ENCODE measurements at places on chromosomes 3 and 15.

DNA sequence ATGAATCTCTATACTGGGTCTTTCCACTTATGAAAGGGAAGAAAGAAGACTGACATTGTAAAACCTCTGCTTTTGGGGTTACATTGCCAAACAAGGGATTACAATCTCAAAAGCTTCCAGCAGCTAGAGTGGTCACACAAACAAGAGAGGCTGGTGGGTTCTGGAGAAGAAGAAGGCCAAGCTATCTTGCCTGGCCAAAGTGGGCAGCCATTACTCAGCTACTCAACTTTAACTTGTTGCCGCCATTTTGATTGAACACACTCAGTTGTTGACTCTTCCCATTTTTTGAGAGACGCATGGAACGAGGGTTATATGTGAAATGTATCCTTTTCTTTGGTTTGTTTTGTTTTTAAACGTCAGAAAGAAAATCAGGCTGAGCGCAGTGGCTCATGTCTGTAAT lies 50.9 kb downstream of the BHLHE40 start:
- no peak for DNase-seq

DNA sequence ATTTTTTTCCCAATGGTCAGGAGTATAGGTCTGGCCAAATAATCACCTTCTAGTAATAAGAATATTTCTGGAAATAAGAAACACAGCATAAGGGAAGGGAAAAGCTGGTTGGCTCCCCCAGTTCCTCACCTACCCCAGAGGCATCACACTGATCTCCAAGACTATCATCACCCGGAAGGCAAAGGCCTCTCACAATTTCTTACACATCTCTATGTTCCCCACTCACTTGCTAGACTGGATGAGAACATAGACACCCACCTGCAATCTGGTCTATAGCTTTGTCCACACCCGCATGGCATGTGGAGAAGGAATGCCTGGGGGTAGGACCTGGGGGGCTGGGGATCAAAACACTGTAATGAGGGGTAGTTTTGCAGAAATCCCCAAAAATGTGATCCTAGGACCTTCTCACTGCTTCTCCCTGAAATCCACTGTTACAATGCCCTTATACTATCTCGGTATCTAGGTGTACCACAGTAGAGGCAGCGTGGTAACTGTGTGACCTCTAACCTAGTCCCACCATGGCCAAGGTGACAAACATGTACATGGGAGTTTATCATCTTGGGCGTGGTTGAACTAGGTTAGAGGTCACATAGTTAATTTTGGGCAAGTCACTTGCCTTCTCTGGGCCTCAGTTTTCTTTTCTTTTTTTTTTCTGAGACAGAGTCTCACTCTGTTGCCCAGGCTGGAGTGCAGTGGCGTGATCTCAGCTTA lies 29.5 kb upstream of the NRROS start:
- no peak for DNase-seq

- DNase-seq, result no peak
Observed at GRCh38 chr3:33124638-33125037, 10.8 kb downstream of the CRTAP start.

- DNase-seq, result no peak
Observed at GRCh38 chr15:77786956-77787355, 154.2 kb upstream of the LINGO1 start.

- DNase-seq, result no peak
Observed at GRCh38 chr3:153749070-153749610, 372.1 kb upstream of the ARHGEF26 start.

DNA sequence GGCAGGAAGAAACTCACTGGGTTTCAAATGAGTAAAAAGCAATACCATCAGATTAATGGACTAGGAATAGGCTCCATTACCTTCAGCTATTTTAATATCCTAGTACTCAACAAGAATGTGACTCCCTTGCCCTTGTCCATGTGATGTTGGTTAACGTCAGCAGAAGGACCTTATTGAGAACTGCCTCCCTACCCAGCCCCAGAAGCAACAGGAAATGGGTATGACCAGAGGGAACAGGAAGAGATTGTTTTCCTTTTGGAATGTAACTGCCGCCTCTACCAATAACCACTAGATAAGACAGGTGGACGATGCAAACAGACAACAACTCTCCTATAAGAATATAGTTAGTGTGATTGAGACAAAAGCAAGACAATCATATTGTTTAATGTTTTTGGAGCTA lies 10.4 kb upstream of the MME start:
- no peak for DNase-seq

DNA sequence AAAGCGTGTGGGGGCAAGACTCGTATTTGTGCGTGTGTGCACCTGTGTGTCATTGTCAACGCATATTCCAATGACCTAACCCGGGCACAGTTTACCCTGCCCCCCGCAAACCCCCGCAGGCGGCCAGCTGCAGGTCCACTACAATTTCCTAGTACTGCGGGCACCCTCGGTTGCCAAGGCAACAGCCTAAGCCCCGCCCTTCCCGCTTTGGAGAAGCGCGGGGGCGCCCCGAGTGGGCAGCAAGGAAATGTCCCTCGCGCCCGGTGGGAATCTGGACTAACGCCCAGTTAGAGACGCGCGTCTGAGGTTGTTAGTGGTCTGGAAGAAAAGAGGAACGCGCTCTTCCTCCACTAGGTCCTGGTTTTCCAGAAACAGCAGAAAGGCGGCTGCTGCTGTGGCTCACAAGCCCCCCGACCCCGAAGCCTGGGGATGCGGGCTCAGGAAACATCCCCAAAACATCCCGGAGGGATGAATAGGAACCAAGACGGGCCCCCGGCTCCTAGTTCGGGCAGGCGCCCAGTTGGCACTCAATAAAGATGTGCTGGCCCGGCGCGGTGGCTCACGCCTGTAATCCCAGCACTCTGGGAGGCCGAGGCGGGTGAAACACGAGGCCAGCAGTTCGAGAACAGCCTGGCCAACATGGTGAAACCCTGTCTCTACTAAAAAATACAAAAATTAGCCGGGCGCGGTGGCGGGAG lies 1.1 kb downstream of the ABHD14A start:
- DNase-seq, result no peak
